ENCODE measurements at places on chromosomes 3 and 15.

- DNase-seq = no peak
These were observed 272.7 kb downstream of the CNTN6 start for GRCh38 chr3:1365528-1365927.

GRCh38 chr15:68924866-68925560, 5.3 kb upstream of the SPESP1 start:
- DNase-seq = peak; percentile 22

- DNase-seq = no peak
These were observed 13.7 kb downstream of the ZIC1 start for GRCh38 chr3:147422601-147423536.

- no peak for DNase-seq
These were observed 397.4 kb upstream of the TMCO5A start for GRCh38 chr15:37536967-37537605.

- DNase-seq = no peak
These were observed 62.5 kb upstream of the FOXB1 start for GRCh38 chr15:59941612-59942011.

DNA sequence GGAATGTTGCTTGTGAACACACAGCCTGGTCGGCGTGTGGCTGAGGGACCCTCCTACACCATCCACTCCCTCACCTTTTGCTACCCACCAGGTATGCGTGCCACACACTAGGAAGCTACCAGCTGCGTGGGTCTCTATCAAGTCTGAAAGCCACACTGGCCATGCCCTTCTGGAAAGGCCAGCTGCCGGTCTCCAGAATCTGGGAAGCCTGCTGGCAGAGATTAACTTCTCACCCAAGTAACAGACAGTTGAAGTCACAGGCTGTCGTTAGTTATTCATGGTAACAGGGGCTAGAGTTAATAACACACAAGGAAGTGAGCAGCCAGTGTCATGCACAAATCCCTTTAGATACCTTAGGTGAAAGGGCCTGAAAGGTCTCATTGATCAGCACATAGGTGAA, 48.1 kb downstream of the SUSD5 start:
- no peak for DNase-seq

DNA sequence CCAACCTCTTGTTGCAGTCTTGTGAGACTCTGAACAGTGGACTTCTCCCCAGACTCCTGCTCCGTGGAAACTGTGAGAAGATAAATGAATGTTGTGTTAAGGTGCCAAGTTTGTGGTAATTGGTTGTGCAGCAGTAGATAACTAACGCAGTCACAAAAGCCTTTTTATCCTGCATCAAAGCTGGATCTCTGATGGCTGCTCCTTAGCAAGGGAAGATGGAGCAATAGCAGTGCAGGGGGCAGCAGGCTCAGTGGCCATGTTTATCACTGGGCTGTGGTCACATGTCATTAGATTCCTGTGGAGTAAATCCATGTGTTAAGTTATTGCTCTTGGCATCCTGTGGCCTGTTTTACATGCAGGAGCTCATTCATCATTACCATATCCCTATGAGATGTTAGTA, 13.5 kb downstream of the CMTM7 start:
- DNase-seq = no peak

GRCh38 chr3:48446425-48447193, at the start of gene ATRIP:
TSS of gene ATRIP (plus strand) at chr3:48446737. CDS start at chr3:48446846, 109 bp downstream.
- DNase-seq = peak; percentile 63

GRCh38 chr3:167304077-167304476, 76.0 kb downstream of the ZBBX start:
- no peak for DNase-seq

DNA sequence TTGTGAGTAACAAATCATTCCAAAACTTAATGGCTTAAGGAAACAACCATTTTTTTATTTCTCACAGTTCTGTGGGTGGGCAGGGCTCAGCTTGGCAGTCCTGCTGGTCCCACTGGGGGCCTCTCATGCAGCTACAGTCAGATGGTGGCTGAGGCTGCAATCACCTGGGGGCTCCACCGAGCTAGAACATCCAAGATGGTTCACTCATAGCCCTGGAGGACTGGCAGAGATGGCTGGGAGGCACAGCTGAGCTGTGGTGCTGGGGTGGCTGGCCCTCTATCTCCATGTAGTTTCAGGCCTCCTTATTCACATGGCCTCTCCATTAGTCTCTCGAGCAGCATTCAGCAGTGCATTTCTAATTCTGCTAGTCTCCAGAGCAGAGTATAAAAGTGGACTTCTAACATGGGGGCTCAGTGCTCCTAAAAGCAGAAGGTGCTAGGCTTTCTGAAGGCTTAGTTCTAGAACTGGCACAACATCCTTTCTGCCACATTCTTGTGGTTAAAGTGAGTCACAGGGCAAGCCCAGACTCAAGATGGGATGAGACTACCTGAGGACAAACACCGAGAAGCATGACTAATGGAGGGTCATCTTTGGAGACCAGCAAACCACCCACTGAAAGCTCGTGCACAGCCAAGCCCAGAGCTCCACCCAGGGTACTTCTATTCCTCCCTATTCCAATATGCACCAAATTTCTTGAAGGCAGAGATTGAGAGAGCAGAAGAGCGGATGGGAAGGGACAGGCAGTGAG, 6.3 kb downstream of the CAV3 start:
- DNase-seq = no peak

- DNase-seq = no peak
These were observed 14.2 kb downstream of the TERC start for GRCh38 chr3:169750665-169751064.

GRCh38 chr3:43862992-43863805, 172.5 kb downstream of the ABHD5 start:
- DNase-seq = no peak

GRCh38 chr3:81443457-81443782, 318.0 kb downstream of the GBE1 start:
- DNase-seq = no peak

DNA sequence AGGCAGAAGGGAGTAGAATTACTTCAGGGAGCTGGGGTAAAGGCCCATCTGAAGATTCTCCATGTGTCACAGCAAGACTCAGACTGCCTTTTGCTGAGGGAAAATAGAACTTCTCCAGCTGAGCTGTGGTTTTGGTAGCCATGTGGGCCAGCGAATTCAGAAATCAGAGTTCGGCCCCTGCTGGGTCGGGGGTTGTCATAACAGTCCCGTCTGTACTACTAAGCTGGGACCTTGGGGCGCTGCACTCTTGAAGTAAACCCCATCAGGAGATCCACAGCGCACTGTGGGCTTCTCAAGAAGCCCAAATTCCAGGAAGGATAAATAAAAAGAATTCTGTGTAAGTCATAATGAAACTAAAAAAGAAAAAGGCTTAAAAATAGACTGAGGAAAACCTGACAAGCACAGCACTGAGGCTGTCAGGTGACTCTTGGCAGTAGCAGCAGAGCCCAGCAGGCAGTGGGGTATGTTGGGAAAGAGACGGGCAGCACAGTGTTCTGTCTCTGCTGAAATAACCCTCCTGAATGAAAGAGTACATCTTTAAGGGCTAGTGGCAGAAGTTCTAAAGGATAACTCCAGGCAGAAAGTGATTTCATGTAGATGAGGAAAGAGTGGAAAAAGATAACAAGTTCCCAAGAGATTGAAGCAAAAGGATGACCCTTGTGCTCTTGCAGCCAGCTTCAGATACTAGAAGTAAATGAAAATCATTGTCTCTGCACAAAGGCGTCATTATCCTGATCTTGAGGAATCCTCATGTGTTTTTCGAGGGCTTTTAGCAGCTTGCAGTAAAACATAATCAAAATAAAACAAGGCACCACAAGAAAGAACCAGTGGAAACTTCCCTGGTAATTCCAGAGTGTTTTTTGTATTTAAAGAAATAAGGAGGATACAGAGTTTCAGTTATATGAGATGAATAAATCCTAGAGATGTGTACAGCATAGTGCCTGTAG, 74.5 kb downstream of the RAB7A start:
- no peak for DNase-seq

DNA sequence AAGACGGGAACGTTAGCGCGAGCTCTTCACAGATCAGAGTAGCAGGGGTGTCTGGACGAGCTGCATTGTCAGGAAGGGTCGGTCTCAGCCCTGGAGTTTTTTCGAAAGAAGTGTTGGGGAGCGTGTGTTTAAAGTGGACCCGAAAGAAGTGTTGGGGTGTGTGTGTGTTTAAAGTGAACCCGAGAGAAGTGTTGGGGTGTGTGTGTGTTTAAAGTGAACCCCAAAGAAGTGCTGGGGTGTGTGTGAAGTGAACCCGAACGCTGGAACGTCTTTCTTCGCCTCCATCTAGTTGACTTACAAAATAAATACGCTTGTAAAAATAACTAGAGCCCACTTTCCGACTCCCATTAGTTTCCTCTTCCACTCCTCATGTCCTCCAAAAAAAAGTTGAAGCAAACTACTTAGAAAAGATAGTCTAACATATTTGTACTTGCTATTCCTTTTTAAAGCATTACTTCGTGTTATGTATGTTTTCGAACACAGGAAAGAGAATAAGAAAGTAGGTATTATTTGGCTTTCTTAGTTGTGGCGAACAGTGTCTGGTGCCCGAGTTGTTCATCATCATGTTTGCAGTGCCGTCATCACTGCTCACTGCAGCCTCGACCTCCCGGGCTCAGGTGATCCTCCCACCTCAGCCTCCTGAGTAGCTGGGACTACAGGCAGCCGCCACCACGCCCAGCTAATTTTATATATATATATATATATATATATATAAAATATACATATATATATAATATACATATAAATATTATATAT, 1.0 kb downstream of the LRCH3 start:
- no peak for DNase-seq

- peak; percentile 15 for DNase-seq
These were observed 32.9 kb downstream of the ZBTB11 start for GRCh38 chr3:101643861-101644613.

DNA sequence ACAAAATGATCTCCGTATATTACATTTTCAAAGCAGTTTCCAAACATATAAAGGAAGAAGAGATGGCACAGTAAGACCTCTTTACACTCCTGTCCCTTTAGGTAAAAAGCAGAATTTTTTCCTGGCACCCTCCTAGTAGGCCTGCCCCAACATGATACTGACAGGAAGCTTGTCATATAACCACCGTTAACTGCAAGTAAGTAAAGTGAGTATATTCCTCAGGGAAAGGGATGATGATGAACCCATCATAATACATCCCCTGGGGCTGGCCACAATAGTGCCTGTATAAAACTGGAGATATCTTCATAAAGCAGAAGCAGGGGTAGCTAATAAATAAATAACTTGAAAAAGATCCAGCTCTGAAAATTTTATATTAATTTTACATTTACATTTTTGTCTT, 893.0 kb downstream of the DIPK2A start:
- DNase-seq = no peak

GRCh38 chr3:114827495-114827894, 319.6 kb downstream of the ZBTB20 start:
- DNase-seq = no peak

GRCh38 chr3:143450632-143451031, 331.1 kb downstream of the CHST2 start:
- no peak for DNase-seq

- no peak for DNase-seq
These were observed 26.2 kb upstream of the SRP14 start for GRCh38 chr15:40065166-40065565.

DNA sequence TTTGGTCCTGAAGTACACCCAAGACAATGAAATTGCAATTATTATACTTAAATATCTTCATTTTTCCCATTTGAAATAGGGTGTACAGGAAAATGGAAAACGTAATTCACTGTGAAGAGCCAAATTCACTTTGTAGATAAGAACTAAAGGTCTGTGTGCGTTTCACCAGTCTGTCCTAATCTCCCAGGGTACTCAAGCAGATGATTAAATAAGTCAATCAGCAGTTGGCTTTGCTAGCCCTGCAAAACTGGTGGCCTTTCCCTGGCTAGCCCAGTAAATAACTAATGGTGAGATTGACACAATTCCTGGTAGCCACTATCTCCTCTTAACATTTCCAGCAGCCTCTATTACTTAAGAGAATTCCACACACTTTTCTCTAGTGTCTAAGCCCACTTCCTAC, 389.3 kb downstream of the TBL1XR1 start:
- DNase-seq = no peak

DNA sequence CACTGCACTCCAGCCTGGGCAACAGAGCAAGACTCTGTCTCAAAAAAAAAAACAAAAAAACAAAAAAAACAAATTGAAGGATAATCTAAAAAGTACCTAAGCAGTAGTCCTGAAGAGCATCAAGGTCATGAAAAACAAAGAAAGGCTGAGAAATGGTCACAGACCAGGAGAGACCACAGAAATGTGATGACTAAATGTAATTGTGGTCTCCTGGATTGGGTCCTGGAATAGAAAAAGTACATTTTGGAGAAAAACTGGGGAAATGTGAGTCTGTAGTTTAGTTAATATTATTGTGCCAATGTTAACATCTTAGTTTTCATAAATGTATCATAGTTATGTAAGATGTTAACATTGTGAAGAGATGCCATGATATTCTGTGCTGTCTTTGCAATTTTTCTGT, 267.5 kb upstream of the NR2E3 start:
- DNase-seq = no peak

- DNase-seq = no peak
These were observed 52.6 kb downstream of the PLCL2 start for GRCh38 chr3:16937326-16937845.

DNA sequence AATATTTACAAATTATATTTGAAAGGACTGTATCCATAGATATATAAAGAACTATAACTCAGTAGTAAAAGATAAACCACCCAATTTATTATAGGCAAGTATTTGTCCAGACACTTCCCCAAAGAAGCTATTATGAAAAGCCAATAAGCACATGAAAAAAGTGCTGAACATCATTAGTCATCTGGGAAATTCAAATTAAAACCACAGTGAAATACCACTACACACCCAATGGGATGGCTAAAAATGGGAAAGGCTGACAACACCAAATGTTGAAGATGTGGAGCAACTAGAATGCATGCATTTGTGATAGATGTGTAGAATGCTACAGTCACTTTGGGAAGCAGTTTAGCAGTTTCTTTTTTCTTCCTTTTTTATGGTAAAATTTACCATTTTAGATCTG, 147.0 kb downstream of the PDE8A start:
- no peak for DNase-seq

All from activated CD4-positive, alpha-beta T cell treated with anti-CD3 and anti-CD28 coated beads, Interleukin-2, amount 50 U/mL, for 24 hours (primary cell).